ENCODE measurements at places on chromosomes 6 and 20.
A peak's percentile ranks its signal among the peaks of the same experiment; 100 is the strongest.

DNA sequence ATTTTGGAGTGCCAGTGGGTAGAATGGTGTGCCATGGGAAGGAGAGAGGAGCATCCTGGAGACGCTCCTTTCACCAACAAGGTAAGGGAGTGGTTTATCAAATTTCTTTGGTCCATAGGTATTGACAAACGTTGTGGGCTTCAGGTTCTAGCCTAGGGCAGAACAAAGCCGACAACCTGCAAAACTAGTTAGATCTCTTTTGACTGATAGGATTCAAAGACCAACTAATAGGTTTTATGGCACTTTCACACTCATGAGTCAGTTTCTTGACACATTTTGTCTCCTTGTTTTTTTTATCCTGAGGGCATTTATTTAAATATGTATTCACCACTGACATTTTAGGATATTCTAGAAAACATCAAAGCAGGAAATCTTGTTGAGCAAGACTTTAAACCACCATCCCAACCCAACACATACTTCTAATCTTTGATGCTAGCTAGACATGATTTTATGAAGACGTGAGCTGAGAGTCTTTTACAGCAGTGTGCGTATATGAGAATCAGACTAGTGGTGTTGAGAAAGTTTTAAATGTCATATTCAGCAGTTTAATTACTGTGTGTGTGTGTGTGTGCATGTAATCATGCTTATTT, 370.4 kb upstream of the HSF2 start:
- DNase-seq: no peak

- no peak for DNase-seq
Measured at GRCh38 chr6:77173472-77174074, 289.7 kb downstream of the HTR1B start.

- no peak for DNase-seq
Measured at GRCh38 chr6:118706702-118707101, 55.3 kb upstream of the CEP85L start.

GRCh38 chr6:166987930-166988329, 11.3 kb upstream of the CEP43 start:
- no peak for DNase-seq

GRCh38 chr6:19836799-19837510, at the start of gene ID4:
ID4 (plus strand) TSS chr6:19837370; CDS start chr6:19837755, 385 bp downstream.
- peak; percentile 100 for DNase-seq

DNA sequence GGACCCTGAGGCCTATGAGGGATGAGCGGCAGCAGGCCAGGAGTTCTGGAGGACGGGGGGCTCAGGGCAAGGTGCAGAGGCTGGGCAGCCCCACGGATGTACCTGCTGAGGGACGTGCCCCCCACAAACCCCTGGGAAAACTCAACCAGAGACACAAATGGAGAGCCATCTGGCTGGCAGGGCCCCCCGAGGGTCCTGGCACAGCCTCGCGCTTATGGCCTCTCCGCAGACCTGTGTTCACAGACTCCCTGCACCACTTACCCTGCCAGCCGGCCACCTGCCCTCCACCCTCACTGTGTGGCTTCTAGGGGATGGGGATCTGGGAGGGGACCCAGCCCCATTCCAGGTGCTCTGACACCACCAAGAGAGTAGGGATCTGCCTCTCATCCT, 3.4 kb upstream of the ZBTB46 start:
- no peak for DNase-seq

DNA sequence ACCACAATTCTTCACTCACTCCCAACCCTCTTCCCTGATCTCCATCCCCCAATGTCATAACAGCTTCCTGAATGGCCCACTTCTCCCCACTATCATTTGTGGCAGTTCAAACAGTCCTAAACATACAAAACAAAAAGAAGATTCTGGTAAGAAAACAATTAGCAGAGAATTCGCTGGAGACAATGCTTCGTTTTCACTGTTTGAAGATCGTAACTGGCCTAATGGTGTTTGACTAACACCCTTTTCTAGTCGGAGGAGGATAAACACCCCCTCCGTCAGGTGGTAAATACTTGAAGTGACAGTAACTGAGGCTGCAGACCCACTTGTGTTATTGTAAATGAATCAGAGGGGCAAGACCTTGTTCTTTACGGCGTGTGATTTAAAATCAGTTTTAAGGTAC, 3.8 kb downstream of the EYA2 start:
- no peak for DNase-seq

- DNase-seq: no peak
Measured at GRCh38 chr6:155880900-155881299, 425.3 kb upstream of the NOX3 start.

GRCh38 chr20:33875055-33875454, 63.9 kb downstream of the CHMP4B start:
- no peak for DNase-seq

DNA sequence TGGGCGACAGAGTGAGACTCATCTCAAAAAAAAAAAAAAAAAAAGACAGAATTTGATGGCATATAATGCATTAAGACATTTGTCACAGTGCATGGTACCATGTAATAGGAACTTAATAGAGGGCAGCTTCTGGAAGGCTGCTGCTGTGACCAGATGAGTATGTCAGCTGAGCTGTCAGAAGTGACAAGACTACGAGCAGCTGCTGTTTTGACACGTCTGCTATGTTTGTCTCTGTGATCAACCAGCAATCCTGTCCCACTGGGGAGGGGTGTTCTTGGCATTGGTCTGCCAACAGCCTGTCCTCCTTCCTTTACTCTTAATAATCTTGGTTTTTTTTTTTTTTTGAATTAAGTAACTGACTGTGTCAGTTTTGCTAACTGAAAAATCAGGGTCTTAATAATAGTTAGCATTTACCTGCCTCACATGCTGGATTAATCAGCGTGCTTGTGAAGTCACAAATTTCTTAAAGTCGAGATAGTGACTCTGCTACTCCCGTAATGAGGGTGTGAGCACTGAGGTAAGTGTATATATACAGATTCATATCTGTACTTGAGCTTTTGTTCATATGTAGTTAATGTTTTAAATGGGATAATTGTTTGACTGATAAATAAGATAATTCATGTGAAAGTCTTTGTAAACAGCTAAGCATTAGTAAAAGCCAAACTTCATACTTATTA, 152.4 kb downstream of the BMP2 start:
- DNase-seq: no peak

- DNase-seq: no peak
Measured at GRCh38 chr6:12408752-12409151, 118.6 kb downstream of the EDN1 start.

GRCh38 chr20:9617940-9618339, 103.5 kb downstream of the LAMP5 start:
- DNase-seq: peak; percentile 66

DNA sequence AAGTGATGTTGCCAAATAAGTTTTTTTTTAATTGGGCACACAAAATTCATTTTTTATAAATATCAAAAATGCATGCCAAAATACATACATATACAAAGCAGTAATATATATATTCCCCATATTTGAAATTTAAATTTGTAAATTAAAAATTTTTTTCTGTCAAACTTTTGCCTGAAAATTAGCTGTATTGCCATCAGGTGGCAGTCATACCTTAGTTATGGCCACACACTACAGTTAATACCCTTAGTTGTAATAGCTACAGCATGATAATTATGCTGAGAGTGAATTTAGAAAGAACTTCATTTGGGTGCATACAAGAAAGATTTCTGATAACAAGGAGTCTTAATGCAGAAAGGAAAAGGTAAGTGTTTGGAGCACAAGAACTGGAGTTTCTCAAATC, 46.2 kb upstream of the SDHAF4 start:
- DNase-seq: no peak

- no peak for DNase-seq
Measured at GRCh38 chr6:111715321-111715720, 109.6 kb upstream of the TRAF3IP2 start.

- DNase-seq: no peak
Measured at GRCh38 chr6:88266126-88266525, 100.0 kb upstream of the CNR1 start.

DNA sequence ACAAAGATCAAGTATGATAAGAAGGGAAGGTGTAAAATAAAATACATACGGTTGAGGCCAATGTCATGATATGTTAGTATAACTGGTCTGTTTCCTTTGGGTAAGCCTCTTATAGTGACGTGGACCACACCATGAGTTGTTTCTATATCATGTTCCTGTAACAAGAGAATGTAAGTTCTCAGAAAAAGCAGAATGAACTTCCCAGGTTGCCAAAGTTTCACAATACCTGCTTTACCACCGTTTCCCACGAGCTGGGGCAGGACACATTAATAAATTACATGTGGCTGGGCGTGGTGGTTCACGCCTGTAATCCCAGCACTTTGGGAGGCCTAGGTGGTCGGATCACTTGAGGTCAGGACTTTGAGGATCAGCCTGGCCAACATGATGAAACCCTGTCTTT, 42.6 kb upstream of the SLA2 start:
- no peak for DNase-seq

GRCh38 chr20:17966432-17967310, 1.9 kb downstream of the SNX5 start:
- DNase-seq: peak; percentile 70

DNA sequence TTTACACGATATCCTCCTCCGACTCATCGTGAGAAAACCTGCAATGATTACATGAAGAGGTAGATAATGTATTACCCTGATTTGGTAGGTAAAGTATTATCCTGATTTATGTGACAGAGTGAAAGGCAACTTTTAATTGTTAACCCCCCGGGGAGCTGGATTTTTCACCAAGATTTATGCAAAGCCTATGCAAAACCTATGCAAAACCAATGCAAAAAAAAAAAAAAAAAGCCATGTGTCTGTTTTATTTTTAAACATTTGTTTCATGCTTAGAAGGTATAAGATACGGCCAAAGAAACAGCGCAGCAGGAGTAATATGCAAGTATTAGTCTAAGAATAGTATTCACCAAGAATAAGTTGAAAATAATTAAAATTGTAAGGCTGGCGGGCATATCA, 109.9 kb downstream of the IPCEF1 start:
- DNase-seq: no peak

- DNase-seq: peak; percentile 14
Measured at GRCh38 chr6:54010340-54011276, 100.6 kb upstream of the MLIP start.

GRCh38 chr6:30619561-30619960, 1.9 kb downstream of the MRPS18B start:
- DNase-seq: no peak

DNA sequence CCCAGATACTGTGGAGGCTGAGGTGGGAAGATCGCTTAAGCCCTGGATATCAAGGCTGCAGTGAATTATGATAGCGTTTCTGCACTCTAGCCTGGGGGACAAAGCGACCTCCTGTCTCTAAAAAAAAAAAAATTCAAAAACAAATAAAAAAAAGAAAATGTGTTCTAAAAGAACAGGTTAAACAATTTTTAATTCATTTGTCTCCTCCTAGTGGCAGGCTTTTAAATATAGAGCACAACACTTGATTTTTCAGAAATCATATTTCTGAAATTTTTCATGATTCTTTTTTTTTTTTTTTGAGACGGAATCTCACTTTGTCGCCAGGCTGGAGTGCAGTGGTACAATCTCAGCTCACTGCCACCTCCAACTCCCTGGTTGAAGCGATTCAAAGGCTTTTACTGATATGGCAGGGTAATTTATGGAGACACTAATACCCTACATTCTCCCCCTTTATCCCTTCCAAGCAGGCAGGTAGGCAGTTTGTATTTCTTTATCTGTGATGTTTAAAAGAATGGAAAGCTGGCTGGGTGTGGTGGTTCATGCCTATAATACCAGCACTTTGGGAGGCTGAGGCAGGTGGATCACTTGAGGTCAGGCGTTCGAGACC, 8.7 kb upstream of the GTF3C6 start:
- DNase-seq: no peak

GRCh38 chr6:108837236-108837971, 10.8 kb upstream of the ARMC2 start:
- DNase-seq: no peak

DNA sequence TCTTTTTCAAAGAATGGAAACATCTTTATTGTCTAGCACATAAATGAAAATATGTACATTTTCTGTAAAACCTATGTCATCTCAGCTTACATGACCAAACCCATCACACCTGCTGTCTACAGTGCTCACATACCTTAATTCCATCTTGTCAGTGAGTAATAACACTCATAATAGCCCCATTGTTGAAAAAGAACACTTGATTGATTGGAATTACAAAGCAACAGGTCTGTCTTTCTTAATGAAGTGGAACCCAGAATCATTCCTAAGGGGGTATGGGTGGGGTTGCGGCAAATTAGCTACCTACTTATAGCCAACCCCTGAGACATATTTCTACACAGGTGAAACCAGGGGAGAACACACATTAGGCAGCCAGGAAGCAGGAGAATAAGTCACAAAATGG, 20.2 kb downstream of the ADGRF4 start:
- no peak for DNase-seq

GRCh38 chr6:136718476-136718875, 73.8 kb downstream of the MAP3K5 start:
- DNase-seq: no peak

DNA sequence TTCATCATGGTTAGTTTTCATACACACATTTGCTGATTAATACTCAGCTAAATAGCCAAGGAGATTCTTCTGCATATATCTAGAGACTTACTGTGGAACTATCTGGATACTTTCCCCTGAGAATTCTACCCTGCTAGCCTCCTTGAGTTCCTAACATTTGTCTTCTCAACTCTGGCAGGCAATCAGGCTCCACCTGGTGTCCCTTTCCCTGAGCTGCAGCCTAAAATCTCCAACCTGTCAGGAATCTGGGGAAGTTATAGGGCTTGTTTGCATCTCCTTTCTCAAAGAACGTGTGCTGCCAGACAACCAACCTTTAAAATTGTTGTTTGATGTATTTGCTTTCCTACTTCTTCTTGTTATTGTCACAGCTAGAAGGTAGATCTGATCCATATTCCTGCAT, 73.4 kb downstream of the FUT9 start:
- DNase-seq: no peak

- no peak for DNase-seq
Measured at GRCh38 chr20:17171746-17172280, 55.0 kb upstream of the PCSK2 start.

DNA sequence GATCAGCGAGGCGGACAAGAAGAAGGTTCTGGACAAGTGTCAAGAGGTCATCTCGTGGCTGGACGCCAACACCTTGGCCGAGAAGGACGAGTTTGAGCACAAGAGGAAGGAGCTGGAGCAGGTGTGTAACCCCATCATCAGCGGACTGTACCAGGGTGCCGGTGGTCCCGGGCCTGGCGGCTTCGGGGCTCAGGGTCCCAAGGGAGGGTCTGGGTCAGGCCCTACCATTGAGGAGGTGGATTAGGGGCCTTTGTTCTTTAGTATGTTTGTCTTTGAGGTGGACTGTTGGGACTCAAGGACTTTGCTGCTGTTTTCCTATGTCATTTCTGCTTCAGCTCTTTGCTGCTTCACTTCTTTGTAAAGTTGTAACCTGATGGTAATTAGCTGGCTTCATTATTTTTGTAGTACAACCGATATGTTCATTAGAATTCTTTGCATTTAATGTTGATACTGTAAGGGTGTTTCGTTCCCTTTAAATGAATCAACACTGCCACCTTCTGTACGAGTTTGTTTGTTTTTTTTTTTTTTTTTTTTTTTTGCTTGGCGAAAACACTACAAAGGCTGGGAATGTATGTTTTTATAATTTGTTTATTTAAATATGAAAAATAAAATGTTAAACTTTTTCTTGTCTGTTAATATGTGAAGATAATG, 2.2 kb downstream of the HSPA1B start:
- DNase-seq: peak; percentile 88
